ENCODE measurements at places on chromosomes 5 and 9.

DNA sequence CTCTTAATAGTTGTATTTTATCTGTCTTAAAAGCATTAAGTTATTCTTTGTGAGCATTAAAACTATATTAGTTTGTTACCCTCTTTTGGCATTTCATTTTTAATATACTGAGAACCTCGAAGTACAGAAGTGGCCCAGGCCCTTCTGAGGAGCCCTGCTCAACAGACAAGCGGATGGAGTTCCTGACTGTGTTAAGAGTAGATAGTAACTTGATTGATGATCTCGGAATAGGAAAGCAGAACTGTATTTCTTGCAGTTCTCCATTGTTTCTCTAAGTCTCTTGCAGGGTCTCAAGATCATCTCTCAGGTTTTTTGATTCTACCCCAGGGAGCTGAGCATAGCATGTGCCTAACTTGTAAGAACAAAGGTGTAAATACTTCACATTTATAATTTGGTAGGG, 139.6 kb downstream of the SMARCA2 start:
- no peak for DNase-seq

GRCh38 chr5:81909677-81910076, 62.1 kb upstream of the ATG10 start:
- DNase-seq = no peak

GRCh38 chr5:10421896-10422691, 19.6 kb upstream of the ROPN1L start:
- no peak for DNase-seq

- DNase-seq = no peak
Observed at GRCh38 chr5:111975133-111975532, 218.1 kb upstream of the NREP start.

DNA sequence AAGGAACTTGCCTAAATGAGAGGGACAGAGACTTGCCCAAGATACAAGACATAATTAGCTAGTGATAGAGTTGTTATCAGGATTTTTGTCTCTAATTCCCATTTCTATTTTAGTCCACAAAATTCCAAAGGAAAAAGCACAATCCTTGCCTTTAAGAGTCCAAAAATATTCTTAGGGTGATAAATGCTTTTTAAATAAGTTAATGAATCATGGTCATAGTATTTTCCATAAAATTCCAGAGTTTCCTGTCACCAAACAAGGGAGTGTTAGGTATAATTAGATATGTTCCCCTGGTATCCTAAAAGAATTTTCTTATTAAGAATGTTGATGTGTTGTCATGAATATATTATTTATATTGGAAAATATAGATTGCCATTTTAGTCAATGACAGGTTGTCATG, 21.8 kb upstream of the CEP72 start:
- no peak for DNase-seq

DNA sequence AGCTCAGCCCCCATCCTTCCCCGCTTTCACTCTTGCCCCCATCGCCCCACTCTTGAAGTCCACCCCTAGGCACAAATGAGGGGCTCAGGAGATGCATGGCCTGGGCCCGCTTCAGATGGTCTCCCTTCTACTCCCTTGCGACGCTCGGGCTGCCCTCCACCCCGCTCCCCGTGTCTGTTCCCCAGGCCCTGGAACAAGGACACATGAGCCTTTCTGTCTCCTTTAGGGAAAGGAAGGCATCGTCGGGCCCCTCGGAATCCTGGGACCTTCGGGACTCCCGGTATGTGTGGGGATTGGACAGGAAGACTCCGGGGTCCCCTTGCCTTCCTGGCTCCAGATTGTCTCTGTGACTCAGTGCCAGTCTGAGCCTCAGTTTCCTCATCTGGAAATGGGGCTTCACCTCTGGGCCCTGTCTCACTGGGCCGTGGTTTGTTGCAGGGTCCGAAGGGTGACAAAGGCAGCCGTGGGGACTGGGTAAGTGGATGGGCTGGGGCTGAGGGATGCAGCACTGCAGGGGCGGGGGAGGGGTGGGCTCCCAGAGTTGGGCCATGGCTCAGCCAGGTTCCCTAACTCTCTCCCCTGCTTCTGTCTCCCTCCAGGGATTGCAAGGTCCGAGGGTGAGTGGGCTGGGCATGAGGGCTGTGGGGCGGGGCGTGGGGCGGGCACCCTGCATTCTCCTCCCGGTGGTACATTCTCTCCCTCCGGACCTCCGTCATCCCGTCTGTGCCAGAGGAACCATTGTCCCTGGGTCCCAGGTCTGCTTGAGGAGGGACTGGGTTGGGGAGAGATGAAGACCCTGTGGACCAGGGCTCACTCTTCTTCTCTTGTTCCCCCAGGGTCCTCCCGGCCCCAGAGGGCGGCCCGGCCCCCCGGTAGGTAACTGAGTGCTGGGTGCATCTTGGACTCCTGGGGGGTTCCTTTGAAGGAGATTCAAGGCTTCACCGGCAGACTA, 21.8 kb upstream of the ORM1 start:
- DNase-seq = no peak

Data from SJCRH30 (cell line).